Activated effector memory CD4-positive, alpha-beta T cell treated with anti-CD3 and anti-CD28 coated beads, Interleukin-2, amount 50 U/mL, for 16 hours (primary cell): ENCODE measurements at places on chromosomes 12 and 14.

DNA sequence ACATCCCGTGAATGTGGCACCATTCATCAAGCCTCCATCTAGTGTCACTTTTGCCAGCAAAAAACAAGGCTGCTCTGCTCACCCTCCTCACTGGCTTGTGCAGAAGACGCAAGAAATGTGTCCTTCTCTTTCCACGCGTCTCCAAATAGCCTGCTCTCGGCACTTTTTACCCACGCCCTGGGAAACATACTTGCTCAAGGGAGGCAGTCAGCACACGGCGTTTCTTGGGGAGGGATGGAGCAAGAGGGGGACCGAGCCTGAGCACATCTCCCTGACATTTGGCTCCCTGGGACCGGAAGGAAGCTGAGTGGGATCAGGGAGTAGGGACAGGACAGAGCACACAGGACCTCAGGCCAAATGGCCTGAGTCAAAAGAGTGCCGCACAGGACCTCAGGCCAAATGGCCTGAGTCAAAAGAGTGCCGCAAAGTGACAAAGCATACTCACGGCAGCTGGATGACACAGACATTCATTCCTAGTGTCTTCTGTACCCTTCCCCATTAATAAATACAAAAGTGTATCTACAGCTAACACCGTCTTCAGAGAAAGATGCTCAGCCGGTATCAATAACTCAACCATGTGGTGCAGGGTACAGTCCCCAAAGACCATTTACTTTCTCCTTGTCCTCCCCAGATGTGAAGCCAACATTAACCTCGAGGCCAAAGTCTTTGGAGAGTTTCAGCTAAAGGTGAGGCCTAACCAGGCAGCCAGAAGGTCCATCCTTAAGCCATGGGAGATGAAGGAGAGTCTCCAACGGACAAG is 7.1 kb downstream of the BCL11B start:
- DNase-seq = peak; percentile 66

DNA sequence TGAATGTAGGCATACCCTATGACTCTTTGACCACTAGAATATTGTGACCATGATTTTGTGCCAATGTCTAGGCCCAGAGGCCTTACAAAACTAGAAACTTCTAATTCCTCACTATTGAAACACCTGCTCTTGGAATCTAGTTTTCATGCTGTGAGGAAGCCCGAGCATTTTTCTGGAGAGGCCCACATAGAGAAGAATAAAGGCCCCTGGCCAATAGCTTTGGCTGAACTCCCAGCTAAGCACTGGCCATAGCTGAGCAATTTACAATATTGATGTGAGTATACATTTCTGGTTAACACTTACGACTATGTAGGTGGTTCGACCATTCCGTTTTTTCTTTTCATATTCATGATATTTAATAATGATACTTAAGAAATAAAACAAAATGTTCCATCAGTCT is 190.3 kb downstream of the KCNH5 start:
- no peak for DNase-seq

DNA sequence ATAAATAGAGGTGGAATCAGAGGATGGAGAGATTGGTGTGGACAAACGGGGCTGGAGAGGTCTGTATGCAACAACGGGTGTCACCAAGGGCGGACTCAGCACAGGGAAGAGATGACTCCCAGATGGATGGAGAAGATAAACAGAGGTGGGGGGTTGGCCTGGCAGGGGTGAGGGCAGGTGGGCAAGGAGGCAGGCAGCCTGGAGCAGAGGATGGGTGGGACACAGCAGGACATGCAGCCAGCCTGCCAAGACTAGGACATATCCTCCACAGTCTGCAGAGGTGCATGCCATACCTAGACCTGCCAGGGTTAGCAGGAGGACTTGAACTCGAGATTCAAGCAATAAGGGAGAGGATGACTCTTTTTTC is 56.2 kb downstream of the TTC7B start:
- DNase-seq = no peak

- no peak for DNase-seq
These were observed 308.8 kb upstream of the MGAT4C start for GRCh38 chr12:86565038-86565437.

DNA sequence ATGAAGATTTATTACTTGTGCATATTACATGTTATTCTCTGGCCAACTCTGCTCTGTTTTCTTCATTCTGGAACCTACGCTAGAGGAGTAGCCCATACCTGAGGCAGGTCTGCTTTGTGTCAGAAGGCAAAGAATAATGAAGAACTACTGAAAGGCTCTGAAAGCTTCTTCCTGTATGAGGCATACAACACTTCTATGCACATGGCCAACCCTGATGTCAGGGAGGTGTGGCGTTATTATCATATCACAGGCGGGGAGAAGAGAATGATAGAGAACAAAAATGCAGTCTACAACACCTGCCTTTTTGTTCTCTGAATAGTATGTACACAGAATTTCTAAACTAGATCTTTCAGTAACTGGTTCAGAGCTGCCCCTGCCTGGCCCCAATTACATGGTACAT is 32.5 kb upstream of the CRY1 start:
- no peak for DNase-seq

DNA sequence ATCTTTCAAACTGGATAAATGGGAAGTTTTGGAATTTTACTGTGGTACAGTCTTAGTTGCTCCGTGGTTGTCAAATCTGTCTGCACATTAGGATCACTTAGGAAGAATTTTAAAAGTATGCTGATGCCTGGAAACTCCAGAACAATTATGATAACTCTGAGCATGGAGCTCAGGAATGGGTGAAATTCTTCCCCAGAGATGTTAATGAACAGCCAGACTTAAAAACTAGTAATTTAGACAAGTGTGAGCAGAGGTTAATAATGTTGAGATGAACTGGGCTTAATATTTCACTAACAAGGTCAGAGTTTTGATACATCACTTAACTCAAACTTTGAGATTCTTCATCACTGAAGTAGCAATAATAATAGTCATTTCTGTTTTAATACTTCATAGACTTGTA is 94.5 kb downstream of the NTS start:
- DNase-seq = no peak

DNA sequence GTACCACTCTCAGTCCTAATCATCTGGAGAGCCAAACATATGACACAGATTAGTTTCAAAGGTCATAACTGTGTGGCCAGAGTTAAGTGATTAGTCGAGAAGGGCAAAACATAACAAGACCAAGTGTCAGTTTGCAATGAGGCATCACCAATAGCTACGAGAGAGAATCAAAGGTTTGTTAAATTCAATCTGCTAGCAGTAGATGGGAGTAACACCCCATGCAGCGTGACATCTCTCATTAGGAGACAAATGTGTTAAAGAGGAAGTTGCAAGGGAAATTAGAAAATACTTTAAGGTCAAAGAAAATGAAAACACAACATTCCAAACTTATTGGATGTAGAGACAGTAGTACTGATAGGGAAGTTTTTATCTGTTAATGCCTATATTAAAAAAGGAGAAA is 135.7 kb upstream of the SYT10 start:
- DNase-seq = no peak

DNA sequence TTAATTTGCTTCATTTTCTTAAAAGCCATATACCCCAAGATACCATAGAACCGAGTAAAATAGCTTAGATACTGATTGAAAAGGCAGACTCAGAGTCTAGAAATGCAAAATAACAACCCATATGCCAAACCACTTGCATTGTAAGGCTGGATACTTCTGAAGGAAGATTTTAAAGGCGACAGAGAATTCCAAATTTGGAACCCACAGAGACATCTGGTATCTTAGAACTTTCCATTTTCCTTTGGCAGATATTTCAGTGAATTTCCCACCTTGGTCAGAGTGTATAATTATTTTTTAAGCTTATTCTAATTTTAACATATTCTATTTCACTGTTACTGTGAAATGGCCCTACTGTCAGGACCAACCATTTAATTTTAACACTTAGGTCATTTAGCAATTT is 186.4 kb upstream of the E2F7 start:
- DNase-seq = no peak

DNA sequence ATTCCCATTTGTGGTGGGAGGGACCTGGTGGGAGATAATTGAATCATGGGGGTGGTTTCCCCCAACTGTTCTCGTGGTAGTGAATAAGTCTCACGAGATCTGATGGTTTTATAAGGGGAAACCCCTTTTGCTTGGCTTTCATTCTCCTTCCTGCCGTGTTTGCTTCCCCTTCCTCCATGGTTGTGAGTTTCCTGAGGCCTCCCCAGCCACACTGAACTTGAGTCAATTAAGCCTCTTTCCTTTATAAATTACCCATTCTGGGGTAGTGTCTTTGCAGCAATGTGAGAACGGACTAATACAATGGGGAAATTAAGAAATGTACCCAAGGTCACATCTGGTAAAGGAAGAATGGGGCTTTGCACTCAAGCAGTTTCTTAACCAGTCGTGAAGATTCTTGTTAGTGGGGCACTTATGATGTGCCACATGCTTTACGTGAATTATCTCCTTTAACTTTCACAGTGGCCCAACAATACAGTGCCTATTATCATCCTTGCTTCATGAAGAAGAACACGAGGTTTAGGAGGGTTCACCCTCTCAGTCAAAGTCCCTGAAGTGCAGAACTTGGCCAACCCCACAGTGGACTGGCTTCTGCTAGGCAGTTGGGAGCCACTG is 234.3 kb downstream of the EFCAB11 start:
- no peak for DNase-seq

- no peak for DNase-seq
These were observed 107.5 kb downstream of the GPATCH2L start for GRCh38 chr14:76259029-76259735.

- DNase-seq = no peak
These were observed 1.9 kb upstream of the MYF5 start for GRCh38 chr12:80714846-80715245.

- no peak for DNase-seq
These were observed 165.4 kb upstream of the CCDC198 start for GRCh38 chr14:57659052-57659451.

- no peak for DNase-seq
These were observed 17.4 kb upstream of the CACNA2D4 start for GRCh38 chr12:1935700-1936378.

- no peak for DNase-seq
These were observed at the start of gene PLEKHD1 for GRCh38 chr14:69484444-69485314. Gene PLEKHD1, plus strand, starts transcription at chr14:69484728. Its CDS starts 238 bp downstream, at chr14:69484966.

DNA sequence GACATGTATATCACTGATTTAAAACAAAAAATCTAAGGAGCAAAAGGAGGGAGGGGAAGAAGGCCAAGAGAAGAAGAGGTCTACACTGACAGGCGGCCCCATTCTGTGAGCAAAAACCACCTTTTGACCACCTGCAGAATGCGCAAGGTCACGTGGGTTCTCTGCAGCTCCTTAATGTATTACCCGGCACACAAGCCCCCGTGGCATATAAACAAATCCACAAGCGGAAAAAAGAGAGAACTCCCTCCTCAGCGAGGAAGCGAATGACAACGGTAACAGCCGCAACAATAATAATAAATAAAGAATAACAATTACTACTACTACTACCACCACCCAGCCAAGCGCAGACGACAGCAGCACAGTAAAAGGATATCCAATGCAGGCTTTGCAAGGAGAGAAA is 1.3 kb downstream of the KSR2 start:
- DNase-seq = no peak

DNA sequence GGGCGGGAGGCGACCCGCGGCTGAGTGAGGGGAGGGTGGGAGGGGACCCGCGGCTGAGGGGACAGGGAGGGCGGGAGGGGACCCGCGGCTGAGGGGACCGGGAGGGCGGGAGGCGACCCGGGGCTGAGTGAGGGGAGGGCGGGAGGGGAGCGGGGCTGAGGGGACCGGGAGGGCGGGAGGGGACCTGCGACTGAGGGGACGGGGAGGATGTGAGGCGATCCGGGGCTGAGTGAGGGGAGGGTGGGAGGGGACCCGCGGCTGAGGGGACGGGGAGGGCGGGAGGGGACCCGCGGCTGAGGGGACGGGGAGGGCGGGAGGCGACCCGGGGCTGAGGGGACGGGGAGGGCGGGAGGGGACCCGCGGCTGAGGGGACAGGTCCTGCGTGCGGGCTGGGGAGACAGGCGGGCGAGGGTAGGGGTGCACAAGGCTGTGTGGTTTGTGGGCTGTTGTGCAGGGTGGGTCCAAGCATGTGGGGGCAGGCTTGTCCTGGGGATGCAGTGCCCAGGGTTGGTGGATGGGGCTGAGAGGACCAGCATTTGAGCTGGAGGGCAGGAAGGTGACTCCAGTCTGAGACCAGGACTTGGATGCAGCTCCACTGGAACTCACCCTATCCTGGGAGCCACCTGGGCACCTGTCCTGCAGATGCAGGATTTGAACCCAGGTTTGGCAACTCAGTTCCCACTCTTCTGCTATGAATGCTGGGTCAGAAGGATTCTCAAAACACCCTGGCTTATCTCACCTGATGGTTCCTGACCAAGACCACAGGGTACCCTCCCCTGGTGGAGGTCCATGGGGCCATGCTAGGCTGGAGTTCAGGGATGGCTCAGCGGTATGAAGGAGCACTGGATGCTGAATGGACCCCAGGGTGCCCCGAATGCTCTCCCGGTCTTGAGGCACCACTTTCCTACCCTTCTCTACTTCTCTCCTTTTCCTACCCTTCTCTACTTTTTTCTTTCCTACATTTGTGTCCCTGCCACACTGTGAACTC is 9.4 kb downstream of the PLD4 start:
- DNase-seq = peak; percentile 61

DNA sequence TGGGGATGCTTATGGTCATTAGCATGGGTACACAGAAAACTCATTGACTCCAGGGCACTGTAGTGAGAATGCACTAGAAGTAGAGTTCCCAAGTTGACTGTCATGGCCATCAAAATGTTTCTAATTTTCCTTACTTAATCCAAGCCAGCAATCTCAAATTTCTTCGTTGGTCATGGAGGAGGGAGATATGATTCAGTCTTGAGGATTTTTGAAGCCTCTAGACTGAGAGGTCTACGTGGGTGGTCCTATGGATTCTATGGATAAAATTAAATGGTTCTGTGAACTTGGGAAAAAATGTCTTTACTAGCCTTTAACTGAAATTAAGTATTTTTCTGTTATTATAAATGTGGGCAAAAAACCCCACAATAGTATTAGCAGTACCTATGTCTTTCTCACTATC is 508.5 kb downstream of the FUT8 start:
- no peak for DNase-seq

DNA sequence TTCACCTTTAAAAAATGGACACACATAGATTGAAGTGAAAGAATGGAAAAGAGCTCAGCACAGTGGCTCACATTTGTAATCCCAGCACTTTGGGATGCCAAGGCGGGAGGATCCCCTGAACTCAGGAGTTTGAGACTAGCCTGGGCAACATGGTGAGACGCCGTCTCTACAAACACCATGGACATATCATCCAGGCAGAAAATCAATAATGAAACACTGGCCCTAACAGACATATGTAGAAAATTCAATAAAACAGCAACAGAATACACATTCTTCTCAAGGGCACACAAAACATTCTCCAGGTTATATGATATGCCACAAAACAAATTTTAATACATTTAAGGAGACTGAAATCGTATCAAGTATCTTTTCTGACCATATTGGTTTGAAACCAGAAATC is 7.4 kb downstream of the WASHC3 start:
- no peak for DNase-seq

- DNase-seq = no peak
These were observed 524 bp upstream of the CDK4 start for GRCh38 chr12:57752668-57753000.
